Thymus (tissue), 14 donors: ENCODE measurements at places on chromosomes 12 and 14. TPM values are rescaled to one million over a fixed set of nuclear protein-coding genes. Genes with fewer than 3 reads are reported as not detected.

Gene EPYC
- 0.14 TPM for total RNA-seq

Gene WNT1
- not detected for total RNA-seq

Gene CD27
- total RNA-seq = 42.3 TPM

Gene ERP27
- 1.3 TPM for total RNA-seq

Gene TAS2R8
- total RNA-seq = not detected

Gene PNN
- total RNA-seq = 45.2 TPM

Gene FRMD6
- 8.6 TPM for total RNA-seq

GRCh38 chr14:36617824-36618223 is 35.4 kb upstream of the NKX2-8 start:
- DNase-seq = no peak

- DNase-seq = no peak
These were observed 60.7 kb upstream of the MAP1LC3B2 start for GRCh38 chr12:116498471-116498870.

GRCh38 chr12:101607894-101608293 is 13.1 kb downstream of the MYBPC1 start:
- no peak for DNase-seq

DNA sequence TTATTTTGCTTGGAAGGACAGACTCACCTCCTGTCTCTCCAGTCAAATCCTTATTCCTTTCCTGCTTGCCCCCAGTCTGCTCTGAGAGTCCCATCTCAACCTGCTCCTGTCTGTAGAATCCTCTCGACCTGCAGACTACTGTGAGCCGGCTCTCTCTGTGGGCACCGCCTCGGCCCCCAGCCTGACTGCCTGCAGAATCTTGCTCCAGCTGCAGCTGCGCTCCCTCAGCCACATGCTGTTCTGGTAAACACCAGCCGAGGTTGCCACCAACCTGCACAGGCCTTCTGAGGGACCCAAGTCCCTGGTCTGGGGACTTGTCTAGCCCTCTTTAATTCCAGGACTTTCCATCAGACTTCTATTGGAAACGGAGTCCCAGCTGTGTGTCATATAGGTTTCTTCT is 44.8 kb upstream of the PRMT8 start:
- no peak for DNase-seq

- DNase-seq = no peak
These were observed 164.8 kb downstream of the SLC41A2 start for GRCh38 chr12:104793285-104793684.

DNA sequence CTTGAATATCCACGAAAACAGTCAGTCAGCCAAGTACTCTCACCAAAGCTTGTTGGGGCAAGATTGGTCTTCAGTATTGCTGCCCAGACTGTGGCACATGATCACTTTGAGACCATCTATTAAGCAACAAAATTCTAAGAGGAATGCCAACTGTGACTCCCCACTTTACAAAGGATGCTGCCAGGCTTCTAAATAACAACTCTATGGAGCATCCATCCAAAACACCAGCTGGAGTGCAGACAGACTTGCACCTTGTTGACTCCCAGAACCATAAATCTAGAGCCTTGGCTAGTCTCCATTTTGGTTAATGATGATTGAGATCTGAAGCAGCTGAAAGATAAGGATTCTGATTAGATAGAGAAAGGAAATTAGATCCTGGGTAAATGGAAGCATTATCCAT is 132.8 kb downstream of the DIO2 start:
- no peak for DNase-seq

GRCh38 chr12:8667270-8667669 is 4.6 kb upstream of the MFAP5 start:
- DNase-seq = no peak

DNA sequence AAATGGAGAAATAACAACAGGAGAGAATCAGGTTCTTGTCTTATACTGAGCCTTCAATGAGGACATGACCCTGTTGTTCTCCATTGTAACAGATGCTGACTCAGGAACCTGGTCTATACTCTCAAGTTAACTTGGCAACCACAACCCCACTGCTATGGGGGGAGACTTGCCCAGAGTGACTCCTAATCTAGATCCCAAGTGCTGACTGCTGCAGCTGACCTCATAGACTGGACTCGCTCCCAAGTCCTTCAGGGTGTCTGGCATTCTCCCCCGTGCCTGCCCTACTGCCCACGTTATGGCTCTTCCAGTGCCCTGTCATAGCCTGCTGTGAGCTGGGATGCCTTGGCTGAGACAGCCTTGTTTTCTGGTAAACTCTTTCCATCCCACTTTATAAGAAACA is 37.1 kb downstream of the NID2 start:
- DNase-seq = no peak

DNA sequence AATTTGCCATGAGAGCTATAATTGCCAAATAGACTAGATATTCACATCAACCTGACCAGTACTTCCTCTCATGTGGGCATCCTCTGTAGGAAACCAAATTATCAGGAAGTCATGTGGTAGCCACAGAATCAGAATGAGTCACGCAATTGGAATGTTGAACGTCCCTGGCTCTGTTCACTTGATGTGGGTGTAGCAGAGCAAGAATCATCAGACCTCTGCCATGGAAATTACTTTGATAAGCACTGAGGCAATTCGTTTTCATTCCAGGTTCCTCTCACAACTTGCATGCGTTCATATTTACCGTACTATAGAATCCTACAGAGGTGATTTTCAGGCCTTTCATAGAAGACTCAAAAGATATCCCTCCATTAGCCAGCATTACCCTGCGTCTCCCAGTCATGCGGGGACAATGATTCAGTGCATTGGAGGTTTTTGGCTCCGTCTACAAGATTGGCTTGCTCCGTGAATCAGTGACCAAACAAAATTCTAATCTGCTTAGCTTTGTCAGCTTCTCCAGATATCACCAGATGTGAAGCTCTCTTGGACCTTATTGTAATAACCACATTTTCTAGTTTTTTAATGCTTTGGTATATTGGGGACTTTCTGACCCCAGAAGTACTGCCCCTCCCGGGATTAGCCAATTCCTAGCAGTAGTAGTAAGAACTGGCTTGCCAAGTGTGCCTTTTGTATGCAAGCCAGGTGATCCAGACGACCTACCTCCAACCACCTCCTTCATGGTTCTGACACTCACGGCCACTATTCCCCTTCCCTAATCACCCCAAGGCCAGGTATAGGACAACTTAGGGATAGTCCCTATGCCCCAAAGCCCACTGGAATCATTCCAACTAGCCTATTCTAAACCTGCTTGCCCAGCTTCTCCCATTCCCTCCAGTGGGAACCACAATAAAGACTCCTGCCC is 133.4 kb downstream of the KICS2 start:
- no peak for DNase-seq

DNA sequence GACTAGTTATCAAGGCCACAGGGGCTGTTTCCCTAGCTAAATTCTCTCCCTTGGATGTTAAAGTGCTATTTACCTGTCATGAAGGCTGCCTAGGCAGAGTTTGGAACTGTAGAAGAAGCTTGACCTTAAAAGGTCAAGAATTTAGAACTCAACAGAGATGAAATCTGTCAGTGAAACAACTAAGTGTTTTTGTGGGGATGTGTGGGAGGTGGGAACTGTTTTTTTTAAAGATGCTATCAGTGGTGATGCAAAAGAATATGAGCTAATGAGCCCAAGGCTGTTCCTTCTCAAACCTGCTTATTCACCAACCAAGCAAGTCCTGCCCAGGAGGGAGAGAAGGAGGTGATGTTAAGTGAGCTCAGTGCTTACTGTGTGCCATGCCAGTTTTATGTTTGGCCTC is 40.8 kb upstream of the POC1B start:
- DNase-seq = no peak

DNA sequence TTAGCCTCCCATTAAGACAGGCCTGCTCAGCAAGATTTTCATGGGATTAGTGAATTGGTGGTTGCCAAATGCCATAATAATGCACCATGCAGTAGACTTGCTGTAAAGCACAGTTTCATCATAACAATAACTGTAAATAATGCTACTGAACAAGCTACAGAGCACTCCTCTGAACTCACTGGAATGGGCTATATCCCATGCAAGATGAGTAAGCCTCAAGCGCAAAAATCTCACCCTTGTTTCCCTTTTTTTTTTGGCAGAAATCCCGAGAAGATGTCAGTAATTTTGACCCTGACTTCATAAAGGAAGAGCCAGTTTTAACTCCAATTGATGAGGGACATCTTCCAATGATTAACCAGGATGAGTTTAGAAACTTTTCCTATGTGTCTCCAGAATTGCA is 145.9 kb upstream of the HIF1A start:
- no peak for DNase-seq

DNA sequence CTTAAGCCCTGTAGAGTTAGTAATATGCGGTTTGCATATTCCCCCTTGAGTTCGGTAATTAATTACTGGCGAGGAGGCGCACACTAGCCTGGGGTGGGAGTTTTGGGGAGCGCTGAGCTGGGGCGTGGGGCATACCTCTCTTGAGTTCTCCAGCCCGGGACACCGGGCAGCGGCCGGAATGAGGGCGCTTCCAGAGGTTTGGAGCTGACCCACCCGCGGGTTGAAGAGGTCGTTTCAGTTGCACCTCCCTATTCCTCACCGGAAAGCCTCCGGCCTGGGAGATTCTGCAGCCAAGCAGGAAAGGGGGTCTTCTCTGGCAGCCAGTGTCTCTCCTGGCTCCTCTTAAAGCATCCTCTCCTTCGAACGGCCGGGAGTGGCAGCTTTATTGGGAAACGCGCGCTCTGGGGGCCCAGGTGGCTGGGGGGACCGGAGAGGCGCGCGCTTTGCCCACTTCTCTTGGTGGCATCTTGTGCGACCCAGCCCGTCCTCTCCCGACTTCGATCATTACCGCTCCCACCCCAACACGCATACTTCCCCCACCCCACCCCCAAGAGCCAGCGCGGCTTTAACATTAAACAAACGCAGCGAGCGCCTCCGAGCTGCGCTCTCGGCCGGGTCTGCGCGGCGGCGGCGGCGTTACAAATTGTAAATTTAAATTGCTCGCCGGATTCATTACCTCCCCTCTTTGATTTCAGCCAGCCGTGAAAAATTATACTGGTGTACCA is 3.9 kb upstream of the LHX5 start:
- DNase-seq = no peak
